ENCODE measurements at places on chromosomes 6 and 20.

GRCh38 chr6:163877877-163878639 lies 463.5 kb downstream of the QKI start:
- no peak for DNase-seq

DNA sequence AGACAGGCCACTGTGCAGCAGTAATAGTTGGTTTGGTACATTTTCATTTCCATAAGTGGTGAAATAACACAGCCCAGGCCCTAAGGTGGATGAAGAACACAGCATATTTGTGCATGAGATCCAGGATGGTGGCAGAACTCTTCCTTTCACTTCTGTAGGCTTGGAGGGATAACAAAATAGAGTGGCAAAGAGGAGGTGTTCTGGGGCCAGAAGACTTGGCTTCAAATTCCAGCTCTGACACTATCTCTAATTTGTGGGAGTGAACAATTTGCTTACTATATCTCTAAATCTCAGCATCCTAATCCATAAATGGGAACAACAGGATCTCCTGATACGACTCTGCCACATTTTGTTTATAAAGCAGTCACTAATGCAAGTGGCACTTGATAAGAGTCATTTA lies 111.7 kb upstream of the FAM184A start:
- DNase-seq: no peak

DNA sequence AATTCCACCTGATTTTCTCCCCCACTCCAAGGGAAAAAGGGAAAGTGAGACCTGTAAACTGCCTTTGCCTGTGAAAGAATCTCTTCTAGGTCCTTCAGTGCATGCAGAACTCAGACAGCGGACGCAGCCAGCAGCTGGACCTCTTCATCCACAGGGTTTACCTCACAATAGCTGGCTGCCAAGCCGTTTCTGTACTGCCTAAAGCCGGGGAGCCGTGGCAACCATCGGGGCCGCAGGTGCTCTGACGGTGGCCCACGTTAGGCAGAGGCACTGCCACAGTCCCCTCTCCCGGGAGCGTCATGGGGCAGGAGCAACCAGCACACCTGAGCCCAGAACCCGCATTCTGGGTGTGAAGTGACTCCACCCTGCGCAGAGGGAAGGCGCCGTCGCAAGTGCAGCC lies 206.1 kb downstream of the TTLL2 start:
- no peak for DNase-seq

DNA sequence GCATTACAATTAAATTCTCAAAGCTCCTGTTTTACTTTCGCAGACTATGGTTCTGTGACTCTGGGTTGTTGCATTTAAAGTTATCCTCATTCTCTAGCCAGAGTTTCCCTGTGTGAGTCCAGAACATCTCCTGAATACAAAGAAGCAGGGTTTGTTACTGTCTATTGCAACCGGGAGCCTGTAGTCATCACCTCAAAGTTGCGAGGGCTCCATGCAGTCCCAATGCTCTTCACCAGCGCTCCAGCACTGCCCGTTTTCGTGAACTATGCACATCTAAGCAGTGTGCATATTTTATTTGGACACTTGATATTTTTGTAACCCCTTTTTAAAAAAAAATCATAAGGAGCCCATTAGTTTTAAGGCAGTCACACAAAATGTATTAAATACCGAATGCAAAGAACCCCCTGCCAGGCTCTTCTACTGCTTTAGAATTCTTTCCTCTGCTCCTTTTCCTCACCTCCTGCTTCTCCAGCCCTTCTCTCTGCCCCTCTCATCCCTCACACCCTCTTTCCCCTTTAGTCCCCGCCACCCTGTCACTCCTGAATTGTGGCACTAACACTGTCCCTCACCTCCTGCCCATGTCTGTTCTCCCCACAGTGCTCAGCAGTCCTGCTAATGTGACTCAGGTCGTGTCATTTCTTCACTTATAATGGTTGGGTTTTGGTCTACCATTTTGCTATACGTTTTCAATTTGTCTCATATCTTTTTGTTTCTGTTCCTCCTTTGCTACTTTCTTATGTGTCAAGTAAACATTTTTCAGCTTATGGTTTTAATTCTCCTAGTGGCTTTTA lies 1.1 kb upstream of the HLA-C start:
- no peak for DNase-seq

DNA sequence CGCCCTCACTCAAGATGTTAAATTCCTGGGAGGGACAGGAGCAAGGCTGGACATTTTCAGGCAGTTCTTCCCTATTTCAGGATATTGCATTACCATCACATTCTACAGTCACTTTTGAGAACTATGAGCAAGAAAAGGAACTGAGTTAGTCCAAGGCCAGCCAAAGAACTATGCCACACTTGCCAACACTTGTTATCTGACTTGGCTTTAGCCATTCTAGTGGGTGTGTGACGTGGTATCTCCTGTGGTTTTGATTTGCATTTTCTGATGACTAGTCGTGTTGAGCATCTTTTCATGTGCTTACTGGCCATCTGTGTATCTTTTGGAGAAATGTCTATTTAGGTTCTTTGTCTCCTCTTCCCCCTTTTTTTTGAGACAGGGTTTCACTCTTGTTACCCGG lies 12.0 kb downstream of the XRN2 start:
- peak; percentile 96 for DNase-seq

DNA sequence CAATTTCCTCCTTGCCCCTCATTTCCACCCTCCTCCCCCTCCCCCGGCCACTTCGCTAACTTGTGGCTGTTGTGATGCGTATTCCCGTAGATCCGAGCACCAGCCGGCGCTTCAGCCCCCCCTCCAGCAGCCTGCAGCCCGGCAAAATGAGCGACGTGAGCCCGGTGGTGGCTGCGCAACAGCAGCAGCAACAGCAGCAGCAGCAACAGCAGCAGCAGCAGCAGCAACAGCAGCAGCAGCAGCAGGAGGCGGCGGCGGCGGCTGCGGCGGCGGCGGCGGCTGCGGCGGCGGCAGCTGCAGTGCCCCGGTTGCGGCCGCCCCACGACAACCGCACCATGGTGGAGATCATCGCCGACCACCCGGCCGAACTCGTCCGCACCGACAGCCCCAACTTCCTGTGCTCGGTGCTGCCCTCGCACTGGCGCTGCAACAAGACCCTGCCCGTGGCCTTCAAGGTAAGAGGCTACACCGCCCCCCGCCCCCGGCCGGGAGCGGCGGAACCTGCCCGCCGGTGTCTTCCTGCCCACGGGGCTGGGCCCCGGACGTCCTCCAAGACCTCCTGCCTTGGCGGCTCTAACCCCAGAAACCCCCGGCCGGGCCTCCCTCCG lies 44.9 kb upstream of the SUPT3H start:
- DNase-seq: no peak

- DNase-seq: peak; percentile 95
These were observed 10.6 kb upstream of the STX16 start for GRCh38 chr20:58640446-58640845.

GRCh38 chr20:50992336-50992732 lies 30.6 kb downstream of the KCNG1 start:
- no peak for DNase-seq

DNA sequence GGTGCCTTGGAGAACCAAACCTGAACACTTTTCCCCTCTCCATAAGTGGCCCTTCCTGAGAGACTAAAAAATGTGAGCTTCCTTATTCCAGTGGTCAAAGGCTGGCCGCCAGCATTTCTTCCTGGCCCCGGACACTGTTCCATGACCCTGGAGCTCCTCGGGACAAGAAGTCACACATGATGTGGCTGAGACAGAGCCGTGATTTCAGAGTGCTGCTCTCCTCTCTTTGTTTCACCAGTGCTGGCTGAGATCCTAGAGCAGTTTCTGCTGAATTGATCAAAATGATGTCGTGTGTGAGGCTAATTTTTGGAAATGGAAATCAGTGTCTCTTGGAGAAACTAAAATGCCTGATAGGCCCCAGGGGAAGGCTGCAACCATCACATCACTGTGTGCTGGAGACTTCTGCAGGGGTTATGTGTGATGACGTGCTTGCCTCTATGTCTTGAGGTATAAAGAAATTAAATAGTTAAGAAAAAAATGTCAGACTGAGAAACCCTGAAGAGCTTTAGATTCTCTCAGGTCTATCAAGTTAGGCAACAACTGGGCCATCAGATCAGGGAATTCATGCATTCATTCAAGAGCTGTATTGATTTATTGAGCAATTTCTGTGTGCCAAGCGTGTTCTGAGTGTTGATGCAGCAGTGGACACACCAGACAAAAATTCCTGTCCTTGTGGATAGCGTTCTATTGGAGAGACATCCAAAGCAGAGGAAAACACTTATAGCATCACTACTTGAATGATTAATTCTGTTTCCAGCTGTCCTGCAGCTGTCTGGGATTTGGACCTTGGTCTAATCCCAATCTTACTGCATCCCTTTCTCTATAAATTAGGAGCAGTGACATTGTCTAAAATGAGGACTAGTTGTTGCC lies 72.7 kb upstream of the CCN6 start:
- DNase-seq: no peak
